ENCODE measurements at places on chromosomes 3 and 15. TPM values are rescaled to one million over a fixed set of nuclear protein-coding genes. Genes with fewer than 3 reads are reported as not detected.

STRA6 gene
- 114 TPM for total RNA-seq

DNA sequence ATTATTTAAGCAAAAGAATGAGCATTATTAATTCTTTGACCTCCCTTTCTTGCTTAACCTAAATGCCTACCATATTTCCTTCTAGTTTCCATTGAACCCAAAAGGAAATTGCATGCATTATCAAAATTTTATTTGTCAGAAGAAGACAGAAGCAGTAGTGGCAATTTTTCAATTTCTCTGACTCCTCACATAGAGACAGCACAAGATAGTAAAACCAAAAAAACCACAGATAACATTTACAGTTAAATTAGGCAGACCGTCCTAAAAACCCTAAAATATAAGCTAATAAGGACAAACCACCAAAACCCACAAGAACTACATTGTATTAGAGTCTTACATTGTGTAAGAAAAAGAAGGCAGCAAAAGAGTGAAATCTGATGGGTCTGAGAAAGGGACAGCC lies 27.1 kb downstream of the GOLGB1 start:
- DNase-seq, result no peak

DNA sequence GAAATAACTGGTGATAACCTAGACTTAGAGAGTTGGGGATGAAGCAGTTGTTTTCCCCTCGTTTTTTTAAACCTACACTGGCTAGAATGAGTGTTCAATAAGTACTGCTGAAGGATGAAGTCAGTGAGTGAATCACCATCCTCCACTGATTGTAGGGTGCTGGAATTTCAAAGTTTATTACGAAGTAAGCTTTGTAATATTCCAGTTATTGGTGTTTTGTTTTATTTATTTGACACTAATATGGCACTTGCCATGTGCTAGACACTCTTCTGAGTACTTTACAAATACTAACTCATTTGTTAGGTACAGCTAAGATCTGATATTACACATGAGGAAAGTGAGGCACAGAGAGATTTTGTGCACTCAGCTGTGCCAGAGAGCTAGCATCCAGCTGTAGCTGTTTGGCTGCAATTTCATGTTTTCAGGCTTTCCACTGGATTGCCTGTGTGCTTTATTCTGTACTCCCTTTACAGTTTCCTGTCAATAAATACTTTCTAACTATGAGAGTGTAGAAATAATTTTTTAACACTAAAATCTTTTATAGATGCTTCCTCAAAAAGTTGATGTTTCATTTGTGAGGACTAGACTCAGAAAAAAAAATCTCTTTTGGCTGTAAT lies 5.8 kb downstream of the MAP2K5 start:
- DNase-seq, result no peak

GRCh38 chr15:82044373-82045178 lies 1.2 kb downstream of the MEX3B start:
- peak; percentile 68 for DNase-seq

DNA sequence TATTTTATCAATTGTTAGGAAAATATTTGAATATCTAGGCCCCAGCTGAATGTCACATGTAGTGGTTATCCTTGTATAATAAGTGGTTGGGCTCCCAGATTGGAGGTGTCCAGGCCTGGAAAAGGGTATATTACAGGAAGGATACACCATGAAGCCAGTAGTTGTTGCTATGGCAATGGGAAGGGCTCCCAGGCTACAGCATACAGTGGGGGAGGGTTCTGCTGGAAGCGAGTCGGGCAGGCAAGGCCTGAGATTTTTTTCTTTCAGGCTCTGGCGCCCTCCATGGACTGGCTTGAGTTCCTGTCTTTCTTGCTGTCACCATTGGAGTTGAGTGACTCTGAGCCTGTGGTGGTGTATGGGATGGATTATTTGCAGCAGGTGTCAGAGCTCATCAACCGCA lies 8.9 kb downstream of the ECE2 start:
- peak; percentile 71 for DNase-seq

- peak; percentile 62 for DNase-seq
These were observed 56.5 kb downstream of the LRRC28 start for GRCh38 chr15:99307735-99308134.

All from RPMI7951 (cell line).